ENCODE measurements at places on chromosomes 13 and 19. TPM values are rescaled to one million over a fixed set of nuclear protein-coding genes. Genes with fewer than 3 reads are reported as not detected.
A peak's percentile ranks its signal among the peaks of the same experiment; 100 is the strongest.

The MCEMP1 gene
- not detected for total RNA-seq

The CCL25 gene
- total RNA-seq = not detected

The LGALS7 gene
- total RNA-seq = not detected

The ZNF581 gene
- total RNA-seq = 18.9 TPM

The SRRM5 gene
- 0.74 TPM for total RNA-seq

DNA sequence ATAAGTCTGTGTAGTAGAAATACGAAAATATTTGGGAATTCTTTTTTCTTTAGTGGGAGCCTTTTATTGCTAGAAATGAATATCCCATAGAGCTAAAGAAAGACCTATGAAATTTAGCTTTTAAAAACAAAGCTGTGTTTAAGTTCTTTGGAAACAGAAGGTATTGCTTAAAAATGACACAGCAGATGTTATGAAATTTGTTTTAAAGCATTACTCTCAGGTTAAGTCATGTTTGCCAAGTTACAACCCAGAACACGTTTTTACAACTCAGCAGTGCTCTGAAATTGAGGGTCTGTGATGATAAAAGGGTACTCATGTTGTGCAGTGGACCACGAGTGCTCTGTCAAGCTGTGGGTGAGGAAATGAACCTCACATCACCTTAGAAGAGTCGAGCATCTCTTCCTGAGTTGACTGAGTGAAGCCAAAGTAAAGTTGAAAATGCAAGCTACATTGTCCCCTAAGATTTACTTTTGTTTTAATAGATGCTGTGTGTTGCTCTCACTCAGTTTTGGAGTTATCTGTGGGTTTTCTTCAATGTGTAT lies 161.1 kb downstream of the SHISA2 start:
- H3K36me3 ChIP-seq = no peaks in the 10 kb centered on the region
- no peak overlapping the region for H3K27ac ChIP-seq
- no peaks in the 10 kb centered on the region for H3K27me3 ChIP-seq
- peaks cover 25% of the 10 kb centered on the region for H3K4me1 ChIP-seq
- no peak overlapping the region for H3K4me3 ChIP-seq
- DNase-seq = no peak

- DNase-seq = peak; percentile 8
- H3K27ac ChIP-seq = no peak overlapping the region
- H3K4me3 ChIP-seq = no peak overlapping the region
- no peaks in the 10 kb centered on the region for H3K36me3 ChIP-seq
- H3K27me3 ChIP-seq = peaks cover 6% of the 10 kb centered on the region
- H3K4me1 ChIP-seq = no peaks in the 10 kb centered on the region
Observed at GRCh38 chr13:25678398-25678797, 306.6 kb downstream of the ATP8A2 start.

- no peaks in the 10 kb centered on the region for H3K36me3 ChIP-seq
- H3K27ac ChIP-seq = no peak overlapping the region
- no peak overlapping the region for H3K4me3 ChIP-seq
- H3K27me3 ChIP-seq = no peaks in the 10 kb centered on the region
- no peaks in the 10 kb centered on the region for H3K4me1 ChIP-seq
Observed at GRCh38 chr13:27483421-27483820, 33.1 kb upstream of the MTIF3 start.

GRCh38 chr19:11496391-11497163 lies 9.1 kb downstream of the ZNF653 start:
- H3K4me3 ChIP-seq = no peak overlapping the region
- DNase-seq = peak; percentile 83
- H3K36me3 ChIP-seq = peaks cover 20% of the 10 kb centered on the region
- no peaks in the 10 kb centered on the region for H3K4me1 ChIP-seq
- H3K27me3 ChIP-seq = no peaks in the 10 kb centered on the region

GRCh38 chr19:14779151-14779550 lies 791 bp upstream of the ADGRE2 start:
- peaks cover 32% of the 10 kb centered on the region for H3K27me3 ChIP-seq
- peaks cover 11% of the 10 kb centered on the region for H3K4me1 ChIP-seq
- no peak overlapping the region for H3K27ac ChIP-seq
- H3K36me3 ChIP-seq = no peaks in the 10 kb centered on the region

- no peaks in the 10 kb centered on the region for H3K36me3 ChIP-seq
- peak; percentile 63 for DNase-seq
- H3K27ac ChIP-seq = no peak overlapping the region
- no peak overlapping the region for H3K4me3 ChIP-seq
- peaks cover 43% of the 10 kb centered on the region for H3K4me1 ChIP-seq
- H3K27me3 ChIP-seq = peaks cover 42% of the 10 kb centered on the region
Observed at GRCh38 chr19:7674010-7675005, 2.6 kb upstream of the MCEMP1 start.

DNA sequence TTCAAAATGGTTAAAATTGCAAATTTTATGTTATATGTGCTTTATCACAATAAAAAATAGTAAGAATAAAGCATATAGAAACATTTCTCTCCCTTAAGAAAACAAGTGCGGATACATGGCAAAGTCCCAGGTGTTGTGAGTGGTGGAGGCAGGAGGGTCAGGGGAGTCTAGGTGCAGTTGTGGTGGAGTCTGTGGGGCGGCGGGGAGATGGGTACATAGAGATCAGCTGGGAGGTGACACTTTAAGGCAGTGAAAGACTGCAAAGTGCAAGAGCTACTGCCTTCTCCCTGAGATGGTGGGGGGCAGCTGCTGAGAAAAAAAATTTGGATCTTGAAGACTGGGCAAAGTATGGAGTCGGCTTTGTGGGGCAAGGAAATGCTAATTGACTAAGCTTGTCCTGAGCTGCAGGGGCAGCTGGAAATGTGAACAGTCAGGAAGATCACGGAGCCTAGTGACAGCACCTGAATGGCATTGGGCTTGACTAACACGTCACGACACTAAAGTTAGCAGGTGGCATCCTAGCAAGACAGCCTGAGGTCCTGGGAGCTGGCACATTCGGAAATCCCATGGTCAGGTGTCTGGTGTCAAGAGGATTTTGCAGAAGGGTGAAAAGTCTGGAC lies 72.9 kb upstream of the IRS2 start:
- no peak for DNase-seq
- H3K36me3 ChIP-seq = no peaks in the 10 kb centered on the region
- H3K27me3 ChIP-seq = peaks cover 46% of the 10 kb centered on the region
- no peak overlapping the region for H3K27ac ChIP-seq

Measured in activated CD4-positive, alpha-beta T cell treated with anti-CD3 and anti-CD28 coated beads for 36 hours (primary cell).